ENCODE measurements at places on chromosomes 2 and 18.

DNA sequence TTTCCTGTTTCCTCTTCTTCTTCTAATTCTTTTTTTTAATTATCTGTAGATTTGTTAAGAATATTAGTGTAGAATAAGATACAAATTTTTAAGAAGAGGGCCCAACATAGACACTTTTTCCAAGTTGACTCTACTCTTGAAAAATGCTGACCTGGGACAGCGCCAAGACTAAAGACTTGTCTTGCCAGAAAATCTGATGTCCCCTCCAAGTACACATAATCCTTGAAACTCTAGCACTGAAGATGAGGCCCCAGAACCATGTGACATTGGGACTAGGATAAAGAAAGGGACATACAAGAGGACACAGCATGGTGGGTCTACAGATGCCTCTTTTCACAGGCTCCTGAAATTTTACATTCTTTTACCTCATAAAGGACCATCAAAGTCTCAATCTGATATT is 271.6 kb upstream of the SESTD1 start:
- no peak for DNase-seq

GRCh38 chr2:195307751-195308150 is 349.3 kb upstream of the SLC39A10 start:
- DNase-seq = no peak

DNA sequence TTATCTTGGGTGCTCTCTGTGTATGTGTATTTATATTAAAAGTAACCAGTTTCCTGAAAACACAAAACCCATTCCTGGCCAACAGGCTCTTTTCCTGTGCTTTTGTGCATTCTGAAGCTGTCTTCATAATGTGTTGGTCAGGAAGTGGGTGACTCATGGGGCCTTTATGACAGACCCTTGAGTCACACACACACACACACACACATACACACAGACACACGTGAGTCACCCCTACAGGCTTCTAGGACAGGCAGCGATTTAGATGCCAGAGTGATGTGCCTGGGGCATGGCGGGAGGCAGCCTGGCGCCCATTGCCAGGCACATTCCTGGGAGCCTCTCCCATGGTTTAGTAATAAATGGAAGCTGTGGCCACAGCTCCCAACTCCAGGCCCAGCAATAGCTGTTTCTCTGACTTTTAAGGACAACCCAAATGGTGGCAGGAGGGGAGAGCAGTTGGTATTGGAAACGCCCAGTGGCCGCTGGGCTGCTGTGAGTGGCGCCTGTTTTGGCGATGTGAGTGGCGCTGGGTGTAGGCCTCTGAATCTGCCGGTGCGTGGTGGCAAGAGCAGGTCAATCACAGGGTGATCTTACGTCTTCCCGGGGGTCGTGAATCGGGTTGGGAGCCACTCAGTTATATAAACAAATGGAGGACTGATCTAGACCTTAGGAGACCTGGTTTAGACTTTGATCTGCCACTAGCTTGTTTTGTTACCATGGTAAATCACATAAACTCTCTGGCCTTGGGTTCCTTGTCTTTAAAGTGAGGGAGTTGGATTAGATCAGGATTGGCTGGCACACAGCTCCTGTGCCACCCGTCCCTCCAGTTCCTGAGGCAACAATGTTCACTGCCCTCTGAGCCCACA is 150.7 kb upstream of the DLX2 start:
- peak; percentile 81 for DNase-seq

GRCh38 chr2:197298609-197299008 is 12.0 kb downstream of the ANKRD44 start:
- DNase-seq = no peak

DNA sequence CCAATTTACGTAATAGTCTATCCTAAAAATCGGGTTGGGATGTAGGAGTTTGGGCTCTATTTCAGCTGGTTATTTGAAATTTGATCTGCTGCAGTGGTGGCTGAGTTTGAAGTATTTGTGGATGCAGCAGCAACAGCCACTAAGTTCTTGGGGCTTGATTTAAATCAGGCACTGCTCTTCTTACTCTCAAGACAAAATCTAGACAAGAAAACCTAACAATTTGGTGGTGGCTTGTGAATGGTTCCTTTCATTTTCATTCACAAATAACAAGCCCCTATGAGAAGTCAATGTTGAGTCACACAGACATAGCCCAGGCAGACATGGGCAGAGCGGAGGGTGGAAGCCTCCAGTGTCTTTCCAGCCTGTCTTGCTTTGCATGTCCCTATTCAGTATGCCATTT is 199.3 kb downstream of the LTBP1 start:
- no peak for DNase-seq

DNA sequence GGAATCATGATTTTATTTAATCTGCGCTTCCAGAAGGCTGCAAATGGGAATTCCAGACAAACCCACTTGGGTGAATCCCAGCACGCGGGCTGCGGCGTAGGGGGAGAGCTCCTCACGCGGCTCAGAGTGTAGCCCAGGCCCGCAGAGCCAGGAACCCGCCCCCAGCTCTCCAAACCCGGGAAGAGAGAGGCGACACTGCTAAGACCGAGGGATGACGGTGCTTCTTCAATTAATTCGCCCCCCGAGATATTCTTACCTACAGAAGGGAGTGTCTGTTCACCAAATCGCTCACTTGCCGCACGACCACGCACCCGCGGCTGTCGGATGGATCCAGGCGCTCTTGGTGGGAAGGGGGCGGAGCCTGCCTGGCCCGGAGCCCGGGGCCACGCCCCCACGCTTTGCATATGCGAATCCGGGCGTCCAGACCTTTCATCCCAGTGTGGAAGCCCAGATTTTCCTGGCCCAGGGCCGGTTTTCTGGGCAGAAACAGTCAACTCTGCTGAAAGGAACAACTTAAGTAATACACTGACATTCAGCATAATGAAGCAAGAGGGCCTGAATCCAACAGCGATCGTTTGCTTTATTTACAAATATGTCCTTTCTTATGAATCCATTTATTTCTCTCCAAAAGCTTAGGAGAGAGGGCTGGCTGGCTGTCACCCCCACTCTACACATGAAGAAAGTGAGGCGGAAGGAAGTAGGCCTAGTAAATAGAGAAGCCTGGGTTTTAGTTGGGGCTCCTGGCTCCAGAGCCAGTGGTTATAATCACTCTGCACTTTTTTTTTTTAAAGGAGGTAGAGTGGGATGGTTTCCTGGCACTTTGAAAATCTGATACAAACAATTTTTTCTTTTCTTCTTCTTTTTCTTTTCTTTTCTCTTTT is at the start of gene SLC19A3:
Gene SLC19A3 (minus strand): TSS at position 342 of the 881 bp plus-strand sequence. CDS start 15,710 bp downstream, outside the sequence.
- no peak for DNase-seq

DNA sequence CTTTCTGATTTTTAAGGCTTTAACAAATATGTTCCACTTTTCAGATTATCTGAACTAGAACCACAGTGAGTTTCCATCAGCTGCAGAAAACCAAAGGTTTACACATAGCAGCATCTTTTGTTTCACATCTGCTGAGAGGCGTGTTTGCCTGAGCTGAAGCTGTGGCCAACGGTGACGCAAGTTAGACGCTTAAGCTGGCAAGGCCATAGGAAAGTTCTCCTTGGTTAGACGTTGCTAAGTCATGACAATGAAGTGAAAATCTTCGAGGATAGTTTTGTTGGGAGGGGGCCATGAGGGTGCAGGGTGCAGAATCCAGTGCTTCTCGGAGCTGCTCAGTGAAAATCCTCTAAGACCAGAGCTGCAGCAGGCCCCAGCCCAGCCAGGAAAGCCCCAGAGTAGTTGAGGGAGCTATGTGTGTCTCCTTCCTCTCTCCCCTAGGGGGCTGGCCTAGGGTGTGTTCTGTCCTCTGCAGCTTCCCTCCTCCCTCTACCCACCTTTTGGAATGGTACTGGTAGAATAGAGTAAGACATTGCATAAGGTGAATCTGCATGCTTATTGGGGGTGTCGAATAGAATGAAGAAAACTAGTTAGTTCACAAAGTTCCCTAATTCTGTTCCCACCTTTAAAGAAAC is 105.4 kb downstream of the FHOD3 start:
- DNase-seq = no peak

DNA sequence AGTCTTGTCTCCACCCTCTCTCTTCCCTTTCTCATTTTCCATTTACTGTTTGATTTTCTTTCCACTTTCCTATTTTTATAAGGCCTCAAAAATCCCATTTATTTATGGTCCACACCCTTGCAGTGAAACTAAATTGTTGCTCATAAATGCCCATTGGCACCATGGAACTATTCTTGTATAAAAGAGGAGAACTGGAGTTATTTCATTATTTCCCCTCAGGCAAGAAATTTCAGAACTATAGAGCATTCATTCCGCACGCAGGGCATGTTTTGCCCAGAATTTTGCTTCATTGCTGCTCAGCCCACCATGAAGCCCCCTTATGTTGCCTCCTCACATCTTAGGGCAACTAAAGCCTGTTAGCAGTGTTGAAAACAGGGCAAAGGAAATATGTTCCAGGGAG is 113.7 kb upstream of the MMADHC start:
- no peak for DNase-seq

- no peak for DNase-seq
Observed at GRCh38 chr2:47651296-47651695, 131.6 kb upstream of the MSH6 start.

- no peak for DNase-seq
Observed at GRCh38 chr2:18599509-18600254, 10.3 kb upstream of the NT5C1B start.

DNA sequence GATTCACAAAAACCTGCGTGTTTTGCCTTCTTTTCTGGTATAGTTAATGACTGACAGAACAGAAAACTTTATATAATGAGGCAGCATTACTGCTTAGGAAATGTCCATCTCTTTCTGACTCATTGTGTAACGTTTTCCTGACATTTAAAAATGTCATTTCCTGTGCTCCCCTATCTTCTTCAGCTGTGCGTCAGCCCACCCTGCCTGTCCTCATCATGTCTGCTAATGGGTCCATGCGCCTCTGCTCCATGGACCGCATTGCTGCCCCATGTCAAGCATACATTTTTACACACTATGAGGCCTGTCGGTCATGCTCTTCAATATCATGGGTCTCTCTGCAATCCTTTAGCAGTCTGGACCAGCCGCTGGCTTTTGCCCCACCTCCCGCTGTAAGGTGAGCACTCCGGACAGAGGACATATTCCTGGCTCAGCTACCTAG is 234.3 kb downstream of the CDCA7 start:
- DNase-seq = no peak

- DNase-seq = no peak
Observed at GRCh38 chr2:11145350-11145749, 9.9 kb upstream of the SLC66A3 start.

- DNase-seq = no peak
Observed at GRCh38 chr2:112760149-112760548, 4.3 kb downstream of the CKAP2L start.

DNA sequence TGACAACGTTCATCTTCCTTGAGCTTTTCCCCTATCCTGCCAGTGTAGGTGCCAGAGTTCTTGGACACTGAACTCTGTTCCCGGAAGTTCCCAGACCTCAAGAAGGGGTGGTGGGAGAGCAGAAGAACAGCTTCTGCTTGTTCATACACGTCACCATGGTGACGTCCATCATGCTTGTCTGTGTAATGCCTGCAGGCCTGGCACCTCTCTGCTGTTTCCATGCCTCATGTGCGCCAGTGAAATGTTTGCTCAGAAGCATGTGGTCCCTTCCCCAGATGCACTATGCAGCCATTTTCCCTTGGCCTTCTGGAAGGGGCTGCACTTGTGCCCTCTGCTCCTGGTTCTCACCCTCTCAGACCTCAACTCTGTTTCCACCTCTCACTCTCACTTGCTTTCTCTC is 210.8 kb upstream of the NABP1 start:
- DNase-seq = no peak

GRCh38 chr2:176979981-176980710 is 232.4 kb upstream of the HNRNPA3 start:
- DNase-seq = no peak

DNA sequence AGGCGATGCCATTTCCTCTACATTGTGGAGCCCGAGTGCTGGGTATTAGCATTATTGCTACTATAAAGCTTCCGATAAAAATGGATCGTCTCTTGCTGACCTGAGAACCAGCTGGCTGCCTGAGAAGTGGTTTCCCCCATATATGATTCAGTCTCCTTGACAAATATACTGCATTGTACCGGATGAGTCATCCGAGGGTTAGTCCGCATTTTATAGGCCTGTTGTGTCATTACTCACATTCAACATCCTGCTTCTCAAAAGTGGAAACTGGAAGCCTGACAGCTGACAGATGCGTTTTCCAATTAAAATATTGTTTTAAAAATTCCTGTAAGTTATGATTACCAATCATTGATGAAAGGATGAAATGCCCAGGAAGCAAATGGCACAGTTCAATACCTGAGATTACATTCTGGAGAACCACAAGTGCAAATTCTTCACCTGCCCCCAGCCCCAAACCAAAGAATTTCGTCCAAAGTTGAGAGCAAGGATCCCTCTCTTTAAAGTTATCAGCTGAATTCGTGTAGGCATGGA is 65.7 kb downstream of the SPRED2 start:
- peak; percentile 50 for DNase-seq

DNA sequence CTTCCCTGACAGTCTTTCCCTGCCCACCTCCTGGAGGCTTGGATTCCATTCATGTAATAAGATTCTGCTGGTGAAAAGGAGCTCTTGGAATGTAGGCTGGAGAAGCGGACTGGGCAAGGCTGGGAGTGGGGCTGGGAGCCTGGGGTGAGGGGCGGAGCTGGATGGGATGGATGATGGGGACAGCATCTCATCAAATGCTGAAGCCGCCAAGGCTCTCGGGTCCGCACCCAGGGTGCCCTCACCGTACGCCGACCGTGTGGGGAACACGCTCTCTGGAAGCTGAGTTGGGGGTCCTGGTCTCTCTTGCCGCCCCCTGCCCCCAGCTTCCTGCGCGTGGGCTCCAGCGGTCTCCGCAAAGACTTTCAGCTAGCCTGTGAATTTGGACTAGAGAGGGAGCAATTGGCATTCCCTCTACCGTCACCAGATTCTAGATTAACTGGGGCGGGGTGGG is 9.1 kb downstream of the RAX start:
- no peak for DNase-seq

DNA sequence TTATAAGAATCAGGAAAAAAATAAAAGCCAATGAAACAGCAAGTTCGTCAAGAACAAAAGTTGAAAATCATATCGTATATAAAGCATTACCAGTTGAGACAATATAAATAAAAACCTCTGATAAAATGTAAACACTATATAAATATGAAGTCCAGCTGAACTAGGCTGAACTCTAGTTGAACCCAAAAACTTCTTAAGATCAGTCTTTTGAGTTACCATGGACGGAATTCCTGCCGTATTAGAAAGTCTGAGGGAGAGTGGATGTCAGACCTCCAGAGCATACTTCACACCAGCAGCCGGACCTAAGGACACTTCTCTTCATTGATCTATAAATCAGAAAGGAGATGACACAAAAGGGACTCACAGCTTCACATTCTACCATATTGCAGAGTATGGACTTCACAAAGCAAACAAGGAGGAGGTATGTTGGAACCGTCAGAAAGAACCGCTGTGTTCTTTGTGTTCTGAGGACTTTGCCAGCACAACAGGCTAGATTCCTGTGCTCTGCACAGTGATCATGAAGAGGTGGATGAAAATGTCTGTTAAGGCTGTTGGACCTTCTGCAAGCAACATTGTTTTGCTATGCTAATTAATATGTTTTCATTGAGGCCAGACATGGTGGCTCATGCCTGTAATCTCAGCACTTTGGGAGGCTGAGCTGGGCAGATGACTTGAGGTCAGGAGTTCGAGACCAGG is 67.2 kb upstream of the SP5 start:
- DNase-seq = no peak

Data from T1000 (cell line).